ENCODE measurements at places on chromosomes 2 and 18.

GRCh38 chr2:1268034-1268433, 145.2 kb upstream of the TPO start:
- no peak for DNase-seq

- no peak for DNase-seq
These were observed 192.9 kb downstream of the TFCP2L1 start for GRCh38 chr2:121092095-121092494.

GRCh38 chr2:106847366-106847765, 38.6 kb downstream of the ST6GAL2 start:
- DNase-seq: no peak

DNA sequence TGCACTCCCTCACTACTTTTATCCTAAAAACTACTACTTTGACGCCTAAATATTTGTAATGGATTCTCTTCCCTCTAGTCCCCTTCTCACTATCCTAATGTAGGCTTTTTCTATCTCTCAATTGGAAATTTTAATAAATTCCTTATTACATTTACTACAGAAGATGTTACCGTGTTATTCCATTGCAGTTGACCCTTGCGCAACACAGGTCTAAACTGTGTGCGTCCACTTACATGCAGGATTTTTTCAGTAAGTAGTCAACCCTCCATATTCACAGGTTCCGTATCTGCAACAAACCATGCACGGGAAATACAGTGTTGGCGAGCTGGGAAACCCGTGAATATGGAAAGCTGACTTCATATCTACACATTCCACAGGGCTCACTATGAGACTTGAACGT, 239.8 kb downstream of the XIRP2 start:
- DNase-seq: no peak

- no peak for DNase-seq
These were observed 53.0 kb downstream of the POLR1A start for GRCh38 chr2:86052676-86053075.

DNA sequence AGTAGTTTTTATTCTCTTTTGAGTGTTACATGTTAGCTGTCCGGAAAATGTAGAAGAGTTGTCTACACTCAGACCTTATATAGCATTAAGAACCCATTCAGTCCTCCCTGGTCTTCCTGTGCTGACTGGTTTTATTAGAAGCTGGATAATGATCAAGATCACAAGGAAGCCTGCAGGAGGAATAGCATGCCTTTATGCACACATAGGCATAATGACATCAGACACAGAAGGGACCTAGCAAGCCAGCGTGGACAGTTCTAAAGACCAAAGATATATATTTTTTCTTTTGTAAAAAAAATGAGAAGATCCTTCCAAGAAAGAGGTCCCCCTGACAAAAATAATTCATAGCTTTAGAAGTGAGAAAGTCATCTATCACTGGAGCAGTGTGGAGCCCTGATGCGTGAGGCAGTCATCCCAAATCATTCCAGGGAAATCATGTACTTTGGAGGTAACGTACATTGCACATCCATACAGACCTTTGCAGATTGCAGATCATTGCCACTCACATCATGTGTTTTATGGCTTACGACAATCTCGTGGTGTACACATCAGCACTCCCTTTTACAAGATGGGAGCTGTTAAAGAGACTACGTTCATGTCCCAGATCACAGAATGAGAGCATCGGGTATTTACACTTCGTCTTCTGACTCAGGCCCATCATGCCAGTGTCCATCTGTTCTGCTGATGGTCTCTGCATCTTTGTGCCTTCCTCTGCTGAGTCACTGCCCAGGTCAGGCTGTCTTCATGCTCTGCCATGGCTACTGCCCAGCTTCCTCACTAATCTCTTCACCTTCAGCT, 334.0 kb downstream of the SOCS6 start:
- no peak for DNase-seq

- no peak for DNase-seq
These were observed 140.0 kb upstream of the NOL4 start for GRCh38 chr18:34364699-34365098.

GRCh38 chr2:238811759-238812158, 36.1 kb upstream of the TWIST2 start:
- DNase-seq: peak; percentile 54

DNA sequence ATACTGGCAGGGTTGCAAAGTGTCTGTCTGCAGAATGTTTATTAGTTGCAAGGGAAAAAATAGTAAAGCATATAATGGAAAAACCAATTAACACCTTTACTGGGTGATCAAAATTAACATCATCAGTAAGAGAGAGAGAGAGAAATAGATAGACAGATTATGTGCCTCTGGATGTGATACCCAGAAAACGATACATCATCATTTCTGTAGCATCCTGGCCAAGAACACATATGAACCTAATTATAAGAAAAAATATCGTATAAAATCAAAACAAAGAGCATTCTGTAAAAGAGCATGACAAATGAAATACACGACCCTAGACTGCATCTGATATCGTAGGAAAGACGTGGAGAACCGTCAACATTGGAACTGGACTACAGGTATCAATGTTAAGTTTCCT, 64.6 kb downstream of the SMC6 start:
- no peak for DNase-seq

GRCh38 chr18:42338683-42339082, 383.6 kb downstream of the PIK3C3 start:
- DNase-seq: no peak
